ENCODE measurements at places on chromosomes 1 and 21.

DNA sequence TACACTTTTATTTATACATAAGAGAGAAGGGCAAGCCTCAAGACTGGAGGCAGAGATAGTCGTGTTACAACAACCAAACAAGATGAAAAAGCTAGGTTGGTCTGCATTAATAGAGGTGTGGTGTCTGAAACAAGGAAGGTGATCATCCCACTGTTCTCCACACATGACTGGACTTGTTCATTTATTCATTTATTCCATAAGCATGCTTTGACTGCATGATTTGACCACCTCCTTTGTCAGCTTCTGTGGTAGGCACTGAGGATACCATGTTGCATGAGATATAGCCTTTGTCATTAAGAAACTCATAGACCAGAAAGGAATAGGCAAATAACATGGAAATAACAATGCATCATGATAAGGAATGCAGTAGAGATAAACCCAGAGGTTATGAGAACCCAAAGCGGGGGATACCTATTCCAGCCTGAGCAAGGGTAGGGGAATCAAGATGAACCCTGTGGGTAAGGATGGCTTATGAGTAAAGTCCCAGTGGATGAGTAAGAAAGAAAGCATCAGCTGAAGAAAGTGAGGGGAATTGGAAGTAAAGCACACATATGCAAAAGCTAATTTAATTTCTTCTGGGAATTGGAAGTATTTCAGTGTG, 173.7 kb upstream of the FGGY start:
- no peak for DNase-seq

GRCh38 chr1:2326524-2326923, 64.8 kb downstream of the MORN1 start:
- no peak for DNase-seq

DNA sequence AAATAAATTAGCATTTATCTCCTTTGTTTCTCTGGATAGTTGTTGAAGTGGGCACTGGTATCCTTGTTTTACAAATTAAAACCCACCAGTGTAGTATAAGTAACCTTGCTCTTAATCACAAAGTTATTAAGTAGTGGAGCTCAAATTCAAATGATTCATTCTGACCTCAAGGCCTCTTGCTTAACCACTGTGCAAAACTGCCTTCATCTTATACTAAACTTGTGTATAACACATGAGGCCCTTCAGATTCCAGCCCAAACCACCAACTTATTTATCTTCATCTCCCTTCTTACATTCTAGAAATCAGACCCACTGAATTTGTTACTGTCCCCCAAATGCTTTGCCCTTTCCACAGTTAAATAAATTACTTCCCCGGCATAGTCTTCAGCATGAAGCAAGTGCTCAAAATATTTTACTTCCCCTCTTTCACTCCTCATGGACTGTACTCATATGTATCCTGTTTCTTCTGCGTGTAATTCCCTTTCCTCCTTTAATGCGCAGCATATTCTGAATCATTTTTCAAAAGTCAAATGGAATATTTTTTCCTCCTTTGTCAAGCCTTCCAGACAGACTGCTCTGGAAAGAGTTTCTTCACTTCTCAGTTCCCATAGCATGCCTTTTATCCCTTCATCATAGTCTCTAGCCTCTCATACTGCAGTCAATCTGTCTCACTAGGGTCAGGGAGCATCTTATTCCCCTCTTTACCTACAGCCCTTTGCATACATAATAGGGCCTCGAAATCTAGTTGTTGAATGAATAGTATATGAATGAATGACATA, 19.0 kb upstream of the DNASE2B start:
- DNase-seq, result peak; percentile 38

- no peak for DNase-seq
These were observed 15.1 kb downstream of the AIDA start for GRCh38 chr1:222697203-222697602.

DNA sequence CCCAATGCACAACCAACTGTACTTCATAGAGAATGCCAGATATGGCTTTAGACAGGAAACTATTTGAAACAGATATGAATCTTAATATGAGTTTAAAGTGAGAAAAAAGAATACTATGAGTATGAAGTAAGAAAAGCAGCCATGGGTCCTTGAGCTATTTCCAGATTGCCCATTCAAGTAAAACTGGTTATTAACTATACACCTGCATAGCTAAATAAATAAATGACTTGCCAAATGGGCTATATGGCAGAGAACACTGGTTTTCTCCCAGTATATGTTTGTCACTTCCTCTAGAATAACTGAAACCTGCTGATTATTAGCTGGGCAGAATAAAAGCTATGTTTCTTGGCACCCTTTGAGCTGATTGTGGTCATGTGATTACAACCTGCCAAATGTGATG, 17.0 kb upstream of the CD1C start:
- DNase-seq, result no peak

DNA sequence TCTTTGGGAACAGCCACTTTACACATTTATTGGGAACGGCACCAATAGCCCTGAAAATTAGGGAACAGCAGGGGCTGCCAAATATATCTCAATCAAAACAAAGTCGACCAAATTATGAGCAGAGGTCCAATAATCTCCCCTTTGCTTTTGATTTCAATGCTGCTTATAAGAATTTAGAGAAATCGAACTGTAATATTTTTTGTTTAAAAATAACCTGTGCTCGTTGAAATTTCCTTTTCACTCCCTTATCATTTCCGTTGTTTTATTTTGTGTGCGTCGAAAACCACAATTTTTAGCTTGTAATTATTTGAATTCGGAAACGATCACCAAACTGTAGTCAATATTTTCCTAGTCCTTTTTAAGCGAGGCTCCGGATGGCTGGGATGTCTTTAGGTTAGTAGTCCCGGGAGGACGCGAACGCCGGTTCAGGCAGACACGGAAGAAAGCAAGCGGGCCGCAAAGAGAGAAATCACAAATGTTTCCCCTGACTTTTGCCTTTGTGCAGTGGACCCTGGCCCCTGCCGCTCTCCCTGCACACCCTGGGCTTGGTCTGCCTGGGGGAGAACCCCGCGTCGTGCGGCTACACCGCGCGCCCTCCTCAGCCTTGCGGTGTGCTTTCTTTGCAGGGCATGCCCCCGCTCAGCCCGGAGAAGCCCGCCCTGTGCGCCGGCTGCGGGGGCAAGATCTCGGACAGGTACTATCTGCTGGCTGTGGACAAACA, 2.3 kb downstream of the LHX9 start:
- DNase-seq, result no peak

- no peak for DNase-seq
These were observed 26.8 kb upstream of the COL6A2 start for GRCh38 chr21:46071082-46071481.

Data from stromal cell of bone marrow (primary cell).